Activated CD4-positive, CD25-positive, alpha-beta regulatory T cell (primary cell): ENCODE measurements at places on chromosomes 1 and 21.

GRCh38 chr1:212669102-212669501, 30.5 kb downstream of the BATF3 start:
- no peak for DNase-seq

DNA sequence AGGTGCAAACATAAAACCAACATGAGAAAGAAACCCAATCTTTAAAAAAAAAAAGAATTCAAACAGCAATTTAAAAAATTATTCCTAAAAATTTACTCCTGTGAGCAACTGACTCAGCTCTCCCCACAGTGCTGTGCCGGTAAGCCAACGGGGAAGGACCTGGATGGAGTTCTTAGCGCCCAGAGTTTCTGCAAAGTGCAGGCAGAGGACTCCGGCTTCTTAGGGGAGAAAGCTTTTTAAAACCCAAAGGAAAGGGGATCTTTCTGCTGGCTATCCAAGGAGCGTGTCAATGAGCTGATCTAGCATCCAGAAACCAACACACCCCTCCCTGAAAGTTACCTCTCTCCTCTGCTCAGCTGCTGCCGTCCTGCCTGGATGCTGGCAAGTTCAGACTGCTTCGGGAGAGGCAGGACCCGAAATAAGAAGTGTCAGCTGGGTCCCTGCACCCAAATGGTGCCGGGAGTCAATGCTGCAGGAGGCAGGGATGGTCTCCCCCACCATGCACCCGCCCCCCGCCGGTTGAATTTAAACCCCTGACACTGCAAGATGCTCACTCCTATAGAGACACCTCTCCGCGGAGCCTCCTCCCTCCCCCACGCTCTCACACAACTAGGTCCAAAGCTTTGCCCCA, 32.2 kb upstream of the H6PD start:
- no peak for DNase-seq

DNA sequence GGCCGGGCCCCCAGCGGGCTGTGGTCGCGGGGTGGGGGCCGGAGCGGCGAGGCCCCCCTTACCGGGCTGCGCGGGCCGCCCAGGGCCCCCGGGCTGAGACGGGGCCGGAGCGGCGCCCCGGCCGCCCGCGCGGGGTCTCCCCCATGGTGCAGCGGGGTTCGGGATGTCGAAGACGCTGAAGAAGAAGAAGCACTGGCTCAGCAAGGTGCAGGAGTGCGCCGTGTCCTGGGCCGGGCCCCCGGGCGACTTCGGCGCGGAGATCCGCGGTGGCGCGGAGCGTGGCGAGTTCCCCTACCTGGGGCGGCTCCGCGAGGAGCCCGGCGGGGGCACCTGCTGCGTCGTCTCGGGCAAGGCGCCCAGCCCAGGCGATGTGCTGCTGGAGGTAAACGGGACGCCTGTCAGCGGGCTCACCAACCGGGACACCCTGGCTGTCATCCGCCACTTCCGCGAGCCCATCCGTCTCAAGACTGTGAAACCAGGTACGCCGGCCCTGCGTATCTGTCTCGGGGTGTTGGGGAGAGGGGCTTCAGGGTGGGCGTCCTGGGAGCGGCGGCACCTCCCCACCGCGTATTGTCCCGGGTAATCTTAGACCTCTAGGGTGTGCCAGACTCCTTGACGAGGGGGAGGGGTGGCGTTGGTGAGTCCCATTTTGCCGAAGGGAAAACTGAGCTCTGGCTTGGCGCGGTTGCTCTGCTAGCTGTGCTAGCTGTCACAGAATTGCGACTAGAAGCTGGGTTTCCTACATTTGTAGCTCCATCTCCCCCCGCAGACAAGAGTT, 745 bp downstream of the MAGI3 start:
- peak; percentile 10 for DNase-seq

GRCh38 chr1:11355559-11356475, 82.8 kb downstream of the UBIAD1 start:
- no peak for DNase-seq

GRCh38 chr1:224256640-224257039, 73.3 kb downstream of the NVL start:
- DNase-seq: no peak

- DNase-seq: no peak
These were observed 6.1 kb upstream of the SARS1 start for GRCh38 chr1:109207467-109208103.

DNA sequence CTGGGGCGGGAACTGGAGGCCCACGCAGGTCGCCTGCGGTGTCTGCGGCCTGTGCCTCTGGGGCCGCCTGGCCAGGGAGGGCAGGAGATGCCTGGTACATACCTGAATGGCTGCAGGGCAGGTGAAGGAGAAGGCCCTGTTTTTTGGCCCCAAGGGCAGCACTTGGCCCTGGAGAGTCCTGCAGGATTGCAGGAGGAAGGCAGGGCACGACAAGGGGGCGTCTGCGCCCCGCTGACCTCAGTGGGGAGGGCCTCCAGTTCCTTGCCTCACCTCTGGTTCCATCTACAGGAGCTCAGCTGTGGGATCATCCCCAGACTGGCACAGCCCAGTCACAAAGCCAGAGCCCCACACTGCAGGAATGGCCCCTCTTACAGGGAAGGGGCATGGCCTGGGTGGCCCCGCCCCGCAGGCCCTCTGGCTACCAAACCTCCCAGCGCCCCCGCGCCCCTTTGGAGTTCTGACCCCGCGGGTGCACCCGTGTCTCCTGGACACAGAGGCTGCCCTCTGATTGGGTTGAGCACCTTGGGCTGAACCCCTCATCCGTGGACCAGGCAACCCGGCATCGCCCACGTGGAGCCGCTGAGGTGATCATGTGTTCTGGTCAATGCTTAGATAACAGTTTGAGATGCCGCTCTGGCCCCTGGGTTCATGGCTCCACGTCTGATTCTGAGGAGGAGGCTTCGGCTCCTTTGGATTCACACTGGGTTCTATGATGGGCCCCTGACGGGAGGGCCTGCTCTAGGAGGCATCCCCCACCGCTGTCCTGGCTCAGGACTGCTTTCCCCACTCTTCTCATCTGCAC, 1.3 kb upstream of the PEX10 start:
- no peak for DNase-seq

DNA sequence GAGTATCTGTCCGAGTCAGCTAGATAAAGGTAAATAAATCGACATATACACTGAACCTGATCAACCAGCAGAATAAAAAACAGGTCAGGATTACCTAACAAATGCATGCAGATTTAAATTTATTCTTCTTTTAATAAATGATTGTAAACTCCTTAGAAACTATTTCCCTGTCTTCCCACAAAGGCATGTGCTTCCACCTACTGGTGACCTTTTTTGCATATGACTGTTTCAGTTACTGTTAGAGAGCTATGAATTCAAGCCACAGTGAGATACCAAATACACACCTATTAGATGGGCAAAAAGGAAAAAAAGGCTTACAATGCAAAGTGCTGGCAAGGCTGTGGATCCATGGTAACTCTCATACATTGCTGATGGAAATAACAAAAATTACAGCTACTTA, 957.4 kb upstream of the NCAM2 start:
- no peak for DNase-seq

GRCh38 chr1:54564312-54565112, 16.5 kb downstream of the ACOT11 start:
- DNase-seq: no peak

DNA sequence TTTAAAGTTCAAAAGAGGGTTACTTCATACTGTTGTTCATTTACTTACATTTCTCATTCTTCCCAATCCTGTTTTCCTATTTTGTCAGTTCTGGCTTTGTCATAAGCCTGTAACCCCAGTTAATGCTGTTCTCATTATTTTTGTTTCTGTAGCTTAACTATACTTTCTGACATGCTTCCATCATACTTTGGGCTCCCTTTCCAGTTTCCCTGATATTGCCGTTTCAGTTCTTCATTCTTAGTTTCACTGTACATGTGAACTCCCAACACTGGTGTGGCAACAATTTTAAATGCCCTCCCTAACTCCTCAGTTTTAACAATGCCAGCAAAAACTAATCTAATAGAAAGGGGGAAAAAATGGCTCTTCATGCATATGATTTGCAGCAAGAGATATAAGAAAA, 456.7 kb downstream of the LMO4 start:
- DNase-seq: no peak

- no peak for DNase-seq
These were observed 1.6 kb upstream of the PANK4 start for GRCh38 chr1:2528016-2528415.

DNA sequence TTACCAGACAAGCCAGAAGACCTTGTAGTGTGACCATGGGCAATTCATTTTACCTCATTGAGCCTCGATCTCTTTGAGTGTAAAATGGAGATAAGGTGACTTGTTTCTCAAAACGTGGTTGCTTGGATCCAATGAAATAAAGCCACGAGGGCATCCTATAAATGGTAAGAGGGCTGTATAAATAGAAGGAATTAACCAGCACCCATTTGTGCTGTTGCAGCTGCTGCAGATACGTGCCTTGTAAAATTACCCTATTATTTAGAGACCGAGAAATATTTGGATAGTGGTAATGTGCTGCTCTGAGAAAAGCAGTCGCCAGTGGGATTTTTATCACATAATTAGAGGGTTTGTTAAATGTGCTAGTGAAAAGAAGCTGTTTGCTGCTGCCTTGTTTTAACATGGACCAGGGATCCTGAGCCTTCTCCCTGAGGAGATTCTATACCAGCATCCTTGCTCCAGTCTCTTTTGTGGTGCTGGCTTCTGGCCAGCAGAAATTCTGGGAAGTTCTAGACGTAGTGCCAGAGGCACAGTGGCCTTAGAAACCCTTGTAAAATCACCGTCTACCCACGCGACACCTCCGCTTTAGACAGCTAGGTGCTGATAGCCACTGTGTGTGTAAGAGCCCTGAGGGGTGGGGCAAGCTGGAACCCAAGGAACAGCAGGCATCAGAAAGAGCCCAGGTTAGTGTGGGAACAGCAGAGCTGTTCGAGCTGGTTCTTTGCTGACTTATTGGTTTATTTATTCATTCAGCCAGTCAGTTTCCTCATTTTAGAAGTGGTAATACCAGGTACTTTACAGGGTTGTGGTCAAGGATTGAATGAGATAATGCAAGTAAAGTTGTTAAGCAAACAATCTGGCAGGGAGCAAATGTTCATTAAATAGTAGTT, 137.5 kb downstream of the NOS1AP start:
- DNase-seq: no peak

DNA sequence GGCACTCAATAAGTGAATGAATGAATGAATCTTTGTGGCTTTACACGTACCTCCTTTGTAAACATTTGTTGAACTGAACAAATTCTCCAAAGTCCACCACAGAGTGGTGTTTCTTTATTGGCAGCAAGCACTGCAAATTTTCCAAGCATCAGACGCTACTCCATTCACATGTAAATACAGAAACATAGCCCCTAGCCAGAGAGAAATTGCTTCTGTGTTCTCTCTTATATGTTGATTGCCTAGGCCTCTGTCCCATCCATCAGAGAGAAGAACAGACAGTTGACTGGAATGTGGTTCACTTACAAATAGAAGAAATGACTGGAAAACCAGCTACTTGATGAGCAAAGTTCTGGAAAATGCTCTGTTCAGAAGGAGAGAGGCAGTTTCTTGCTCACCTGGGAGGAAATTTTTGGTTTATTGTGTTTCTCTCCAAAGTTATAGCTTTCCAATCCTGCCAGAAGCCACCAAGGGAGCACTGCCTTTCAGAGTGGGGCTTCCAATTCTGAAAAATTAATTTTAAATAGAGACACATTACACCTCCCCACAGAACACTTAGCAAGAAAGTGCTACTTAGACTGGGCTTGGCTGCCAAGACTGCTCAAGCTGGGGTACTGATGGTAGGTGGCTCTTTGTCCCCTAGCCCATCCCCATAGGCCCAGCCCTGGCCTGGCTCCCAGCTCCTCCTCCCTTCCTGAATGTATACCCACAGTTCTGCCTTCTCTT, 18.1 kb upstream of the KIRREL1 start:
- no peak for DNase-seq

DNA sequence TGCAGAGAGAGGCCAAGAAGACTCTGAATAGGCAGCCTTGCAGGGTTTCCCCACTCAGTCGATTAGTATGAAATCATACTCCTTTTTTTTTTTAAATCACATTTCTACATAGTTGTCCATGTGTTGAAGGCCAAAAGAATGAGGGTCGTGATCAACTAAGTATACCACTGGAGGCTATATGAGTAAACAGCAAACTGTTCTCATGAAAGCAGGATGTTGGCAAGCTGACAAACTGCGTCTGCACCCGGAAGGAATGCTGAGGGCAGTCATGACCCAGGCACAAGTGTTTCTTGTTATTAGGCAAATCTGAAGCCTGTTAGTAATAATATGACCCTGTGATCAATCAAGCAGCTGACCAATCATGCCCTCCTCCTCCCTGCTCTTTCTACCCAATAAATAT, 213.2 kb downstream of the USH2A start:
- DNase-seq: no peak

- DNase-seq: no peak
These were observed 20.9 kb upstream of the LRP8 start for GRCh38 chr1:53348486-53349368.

GRCh38 chr1:42420911-42421585, 34.8 kb downstream of the ZMYND12 start:
- DNase-seq: no peak

DNA sequence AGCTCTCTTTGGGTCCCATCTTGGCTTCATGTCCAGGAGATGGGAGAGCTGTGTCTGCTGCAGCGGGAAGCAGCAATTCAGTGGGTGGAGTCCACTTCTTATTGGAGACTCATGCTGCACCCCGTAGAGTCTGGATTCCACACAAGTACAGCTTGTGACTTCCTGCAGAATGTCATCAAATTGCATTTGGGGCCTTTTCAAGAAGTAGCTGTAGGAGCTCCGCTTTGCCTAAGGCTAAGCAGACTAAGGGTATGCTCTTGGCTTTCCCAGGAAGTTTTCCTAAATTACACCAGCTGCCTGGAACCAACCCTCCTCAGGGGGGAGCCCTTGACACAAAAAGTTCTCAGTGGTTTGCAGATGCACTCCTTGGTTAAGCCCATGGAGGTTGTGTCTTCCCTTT, 5.7 kb upstream of the MOB3C start:
- DNase-seq: no peak

- DNase-seq: no peak
These were observed 18.7 kb downstream of the UBL4B start for GRCh38 chr1:110130989-110131388.

- DNase-seq: no peak
These were observed 33.3 kb upstream of the DUSP10 start for GRCh38 chr1:221775206-221775605.

- no peak for DNase-seq
These were observed 88.5 kb downstream of the PTPRU start for GRCh38 chr1:29324771-29325351.

DNA sequence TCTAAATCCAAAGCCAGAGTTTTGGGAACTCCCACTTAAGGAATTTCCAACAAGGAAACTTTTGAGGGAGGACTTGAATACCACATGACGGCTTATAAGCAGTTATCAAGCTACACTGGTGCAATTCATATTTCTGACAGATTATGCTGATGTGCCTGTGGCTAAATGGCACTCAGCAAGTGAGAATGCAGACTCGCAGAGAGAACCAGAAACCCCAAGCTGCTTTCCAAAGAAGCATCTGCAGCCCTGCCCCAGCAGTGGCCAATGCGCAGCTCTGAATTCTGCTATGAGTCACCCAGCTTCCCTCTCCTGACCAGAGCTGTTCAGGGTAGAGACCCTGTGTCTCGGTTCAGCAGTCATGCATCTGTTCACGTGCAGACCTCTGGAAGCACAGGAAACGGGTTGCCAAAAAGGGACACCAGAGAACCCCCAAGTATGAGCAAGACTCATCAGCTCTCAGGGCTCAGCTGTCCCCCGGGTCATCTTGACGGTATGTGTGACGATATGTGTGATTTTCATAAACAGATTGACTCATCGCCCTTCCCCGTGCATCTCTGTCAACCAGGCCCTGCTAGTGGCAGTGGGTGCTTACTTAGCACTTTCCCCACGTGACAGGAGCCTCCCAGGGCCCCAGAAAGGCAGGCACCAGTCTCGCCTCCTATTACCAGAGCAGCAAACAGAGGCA, 76.3 kb downstream of the ITPKB start:
- peak; percentile 67 for DNase-seq

- DNase-seq: no peak
These were observed 1.8 kb upstream of the CSMD2 start for GRCh38 chr1:34166625-34167361.
